Activated naive CD4-positive, alpha-beta T cell treated with anti-CD3 and anti-CD28 coated beads, Interleukin-2, amount 50 U/mL, for 72 hours (primary cell): ENCODE measurements at places on chromosomes 2 and 18.
A peak's percentile ranks its signal among the peaks of the same experiment; 100 is the strongest.

- DNase-seq: no peak
Observed at GRCh38 chr2:31322371-31322770, 88.4 kb downstream of the EHD3 start.

- DNase-seq: no peak
Observed at GRCh38 chr18:40937386-40937785, 1017.6 kb upstream of the PIK3C3 start.

- DNase-seq: no peak
Observed at GRCh38 chr2:223641082-223641481, 38.9 kb upstream of the SCG2 start.

DNA sequence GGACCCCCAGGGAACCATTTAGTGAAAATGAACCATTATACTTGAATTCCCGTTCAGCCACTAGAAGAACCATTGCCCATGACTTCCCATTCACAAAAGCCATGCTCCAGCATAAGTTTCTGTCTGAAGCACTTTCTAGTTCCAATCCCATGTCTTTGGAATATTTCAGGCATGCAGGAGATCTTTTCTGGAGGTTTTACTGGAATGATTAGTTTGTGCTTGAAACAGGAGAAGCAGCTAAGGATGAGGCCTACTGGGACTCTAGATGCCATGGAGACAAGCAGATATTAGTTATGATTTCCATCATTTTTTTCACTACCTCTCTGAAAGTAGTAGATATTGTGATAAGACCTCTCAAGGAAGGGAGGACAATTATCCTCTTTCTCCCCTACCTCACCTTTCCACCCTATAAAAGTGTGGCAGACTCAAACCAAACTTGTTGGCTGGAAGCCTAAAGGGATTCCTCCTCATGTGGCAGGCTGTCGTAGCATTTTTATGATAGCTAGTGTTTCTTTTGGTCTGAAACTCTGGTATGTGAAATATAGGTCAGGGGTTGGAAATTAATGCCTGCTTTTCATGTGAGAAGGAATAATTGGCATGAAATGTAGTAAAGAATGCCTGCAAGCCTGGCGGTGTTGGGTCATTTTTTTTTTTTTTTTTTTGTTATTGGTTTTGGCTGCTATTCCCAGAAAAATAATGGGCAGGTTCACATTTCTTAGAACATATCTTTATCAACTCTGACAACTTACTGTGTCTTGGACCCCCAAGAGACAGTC lies 29.3 kb upstream of the MMADHC start:
- no peak for DNase-seq

- DNase-seq: peak; percentile 35
Observed at GRCh38 chr2:60152226-60152833, 401.1 kb downstream of the BCL11A start.

GRCh38 chr2:65057054-65057375 lies 799 bp downstream of the CEP68 start:
- no peak for DNase-seq

DNA sequence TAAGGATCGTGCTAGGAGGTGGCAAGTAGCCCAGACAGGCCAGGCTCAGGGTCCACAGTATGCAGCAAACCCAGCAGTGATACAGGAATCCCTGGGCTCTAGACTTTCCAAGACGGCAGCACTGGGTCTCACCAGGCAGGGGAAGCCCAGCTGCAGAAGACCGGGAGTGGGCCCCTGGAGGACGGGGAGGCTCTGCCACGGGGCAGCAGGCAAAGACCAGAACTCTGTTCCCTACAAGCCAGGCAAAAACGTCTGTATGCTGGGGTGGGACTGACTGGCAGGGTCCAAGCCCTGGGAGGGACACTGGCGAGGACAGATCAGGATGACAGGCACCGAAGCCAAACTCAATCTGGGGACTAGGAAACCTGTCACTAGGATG lies 98.9 kb upstream of the SEC11C start:
- no peak for DNase-seq
